ENCODE measurements at places on chromosomes 1 and 21.

DNA sequence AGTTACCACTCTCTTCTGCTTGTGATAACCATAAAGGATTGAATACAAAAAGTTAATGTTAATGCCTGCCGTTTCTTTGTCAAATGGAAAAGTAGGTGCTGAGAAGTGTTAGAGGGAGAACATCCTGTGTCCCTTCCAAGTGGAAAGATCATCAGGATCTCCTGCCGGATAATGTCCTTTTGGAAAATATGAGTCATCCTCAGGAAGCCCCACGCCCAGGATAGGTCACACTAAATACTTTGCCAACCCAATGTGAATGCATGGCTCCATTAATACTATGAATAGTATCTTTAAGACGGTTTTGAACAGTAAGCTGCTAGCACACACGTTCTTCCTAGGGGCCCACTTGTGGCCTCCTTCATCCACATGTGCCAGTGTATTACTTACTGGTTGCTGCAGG is 279.5 kb downstream of the ZNF326 start:
- no peak for DNase-seq

DNA sequence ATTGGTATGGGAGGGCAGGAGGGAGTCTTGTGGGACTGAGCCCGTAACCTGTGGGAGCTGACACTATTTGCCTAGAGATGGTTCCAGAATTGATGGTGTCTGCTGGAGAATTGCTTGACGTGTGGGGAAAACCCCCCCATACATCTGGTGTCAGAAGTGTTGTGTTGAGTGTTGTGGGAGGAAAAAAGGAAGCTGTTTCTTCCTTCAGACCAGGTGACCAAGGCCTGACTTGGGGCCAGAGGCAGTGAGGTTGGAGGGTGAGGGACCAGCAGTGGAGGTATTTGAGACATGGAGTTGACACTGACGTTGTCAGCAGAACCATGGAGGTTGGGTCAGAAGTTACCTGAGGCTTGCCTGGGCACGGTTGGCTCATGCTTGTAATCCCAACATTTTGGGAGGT is 8.3 kb downstream of the SHISAL2A start:
- no peak for DNase-seq

DNA sequence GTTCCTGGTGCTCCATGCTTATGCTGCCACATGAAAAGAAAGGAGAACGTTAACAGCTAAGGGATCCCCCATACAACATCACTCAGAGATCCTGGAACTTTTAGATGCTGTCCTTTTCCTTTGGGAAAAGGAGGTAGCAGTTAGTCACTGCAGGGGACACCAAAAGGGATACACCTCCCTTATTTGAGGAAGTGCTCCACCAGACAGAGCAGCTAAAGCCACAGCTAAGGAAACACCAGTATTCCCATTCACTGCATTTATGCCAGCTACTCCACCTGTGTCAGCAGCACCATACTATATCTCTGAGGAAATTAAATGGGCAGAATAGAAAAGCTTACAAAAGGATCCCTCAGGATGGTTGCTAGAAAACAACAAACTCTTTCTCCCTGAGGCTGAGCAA is 26.0 kb upstream of the SLC6A9 start:
- DNase-seq = no peak

GRCh38 chr21:29080454-29080941 is 7.0 kb upstream of the CCT8 start:
- peak; percentile 57 for DNase-seq

DNA sequence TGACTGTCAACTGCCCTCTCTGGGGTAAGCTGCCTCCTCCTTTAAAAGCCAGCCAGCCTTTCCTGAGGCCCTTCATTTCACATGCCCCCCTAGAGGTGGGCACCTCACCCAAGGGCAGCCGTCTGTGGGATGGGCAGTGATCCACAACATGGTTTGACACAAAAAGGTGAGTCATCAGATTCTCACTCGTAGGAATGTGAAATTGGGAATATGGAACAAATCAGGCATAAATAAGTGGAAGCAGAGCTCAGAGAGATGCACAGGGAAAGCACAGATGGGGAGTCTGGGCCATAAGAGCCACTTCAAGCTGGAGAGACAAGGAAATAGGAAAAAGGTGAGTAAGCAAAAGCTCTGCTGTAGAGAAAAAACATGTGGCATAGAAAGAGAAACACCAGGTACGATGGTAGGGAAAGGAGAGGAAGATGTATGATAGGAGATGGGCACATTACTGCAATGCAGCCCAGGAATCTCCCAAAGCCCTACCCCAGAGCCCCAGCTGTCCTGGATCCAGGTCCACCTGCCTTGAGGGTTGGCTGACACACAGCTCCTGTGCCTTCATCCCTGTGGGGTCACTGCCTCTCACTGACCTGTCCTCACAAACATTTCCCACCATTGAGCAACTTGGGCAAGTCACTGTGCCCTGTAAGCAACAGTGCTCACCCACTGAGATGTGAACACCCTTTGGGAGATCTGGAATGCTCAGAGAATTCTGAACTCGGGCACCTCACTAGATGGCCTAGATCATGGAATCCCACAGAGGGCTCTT is 86.6 kb downstream of the ASTN1 start:
- no peak for DNase-seq

- DNase-seq = no peak
These were observed at the start of gene TRIM17 for GRCh38 chr1:228416217-228416933. Gene TRIM17, minus strand, starts transcription at chr1:228416861. Its CDS starts 1,789 bp downstream, at chr1:228415072.

GRCh38 chr1:24374891-24375786 is 38.4 kb downstream of the STPG1 start:
- DNase-seq = no peak

GRCh38 chr1:50894340-50894739 is 65.7 kb downstream of the FAF1 start:
- no peak for DNase-seq

DNA sequence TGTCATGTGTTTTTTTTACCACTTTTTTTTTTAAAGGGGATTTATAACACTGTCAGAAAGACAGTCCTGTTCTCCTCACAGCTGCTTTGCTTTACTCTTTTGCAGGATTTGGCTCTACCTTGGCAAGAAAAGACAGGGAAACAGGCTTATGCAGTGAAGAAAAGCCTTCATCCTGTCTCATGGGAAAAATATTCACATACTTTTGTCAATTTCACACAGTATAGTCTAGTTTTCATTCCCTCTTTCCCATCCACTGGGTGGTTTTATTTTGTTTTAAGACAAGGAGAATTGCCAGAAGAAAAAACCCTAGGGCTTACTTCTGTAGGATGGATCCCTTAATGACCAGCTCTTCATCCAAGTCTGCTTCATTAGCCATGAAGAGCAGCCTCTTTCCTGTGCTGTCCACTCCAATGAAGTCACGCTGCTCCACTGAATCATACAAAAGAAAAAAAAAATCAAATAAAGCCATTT is 60.0 kb downstream of the EIF2B3 start:
- DNase-seq = no peak

DNA sequence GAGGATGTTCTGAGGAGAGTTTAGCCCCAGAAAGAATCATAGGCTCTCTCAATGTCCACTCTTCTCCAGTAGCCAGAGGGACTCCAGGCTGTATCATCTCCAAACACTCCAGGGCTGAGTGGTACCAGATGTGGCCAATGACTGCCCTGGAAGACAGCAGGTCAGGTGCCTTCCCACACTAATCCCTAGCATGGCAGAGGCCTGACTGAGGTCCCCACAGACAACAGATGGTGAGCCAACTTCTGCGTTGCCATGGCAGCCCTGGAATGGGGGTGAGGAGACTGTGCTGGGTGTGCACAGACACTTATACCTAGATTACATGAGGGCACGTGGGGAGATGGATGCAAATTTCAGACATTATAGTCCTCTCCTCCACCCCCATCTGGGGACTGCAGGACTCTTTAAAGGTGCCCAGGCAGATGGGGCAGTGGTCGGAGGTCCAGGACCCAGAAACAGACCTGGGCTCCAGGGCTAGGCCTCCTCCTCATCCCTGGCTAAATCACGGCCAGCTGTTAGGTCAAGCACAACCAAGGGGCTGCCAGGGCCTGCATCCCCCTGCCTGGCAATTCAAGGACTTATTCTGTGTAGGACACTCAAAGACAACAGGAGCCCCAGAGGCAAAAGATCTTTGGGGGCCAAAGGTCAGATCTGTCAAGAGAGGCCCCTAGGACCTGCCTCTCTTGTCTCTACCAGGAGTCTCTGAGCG is 42.9 kb downstream of the CAMK2N1 start:
- no peak for DNase-seq

DNA sequence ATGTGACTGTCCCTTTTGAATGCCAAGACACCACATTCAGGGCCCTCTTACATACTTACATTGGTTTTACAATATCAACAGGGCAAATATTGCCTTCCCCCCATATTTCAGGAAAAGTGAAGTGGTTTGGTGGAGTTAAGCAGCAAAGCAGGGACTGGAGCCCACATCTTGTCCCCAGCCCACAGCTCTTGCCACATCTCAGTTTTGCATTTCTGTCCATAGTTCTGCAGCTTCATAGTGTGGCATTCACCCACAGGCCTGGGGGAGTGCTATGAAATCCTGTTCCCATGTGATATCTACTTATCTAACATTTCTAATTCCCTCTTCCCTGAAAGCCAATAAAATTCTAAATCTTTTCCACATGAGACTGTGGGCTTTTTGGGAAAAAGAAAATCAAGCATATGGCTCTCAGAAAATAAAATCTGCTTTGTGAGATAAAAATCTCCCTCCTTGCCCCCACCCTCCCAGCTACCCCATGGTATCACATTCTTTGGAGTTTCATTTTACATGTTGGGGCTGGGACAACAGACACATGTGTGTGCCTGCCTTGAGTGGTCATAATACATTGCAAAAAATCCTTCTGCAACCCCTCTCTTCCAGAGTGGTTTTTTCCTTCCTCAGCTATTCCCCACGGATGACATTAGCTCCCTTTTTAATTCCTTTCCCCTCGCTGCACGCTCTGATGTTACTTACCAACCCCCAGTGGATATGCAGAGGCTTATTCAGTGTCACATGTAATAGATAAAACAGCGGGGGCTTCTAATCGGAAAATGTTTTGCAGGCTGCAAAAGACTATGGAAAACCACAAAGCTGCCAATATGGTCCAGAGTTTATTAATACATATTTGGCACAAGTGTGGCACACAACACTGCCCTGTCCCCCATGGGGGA is 20.5 kb upstream of the CD2 start:
- no peak for DNase-seq

GRCh38 chr1:36154765-36155407 is 1.1 kb upstream of the MAP7D1 start:
- peak; percentile 47 for DNase-seq

GRCh38 chr1:74812180-74812541 is 79.2 kb downstream of the TYW3 start:
- no peak for DNase-seq

DNA sequence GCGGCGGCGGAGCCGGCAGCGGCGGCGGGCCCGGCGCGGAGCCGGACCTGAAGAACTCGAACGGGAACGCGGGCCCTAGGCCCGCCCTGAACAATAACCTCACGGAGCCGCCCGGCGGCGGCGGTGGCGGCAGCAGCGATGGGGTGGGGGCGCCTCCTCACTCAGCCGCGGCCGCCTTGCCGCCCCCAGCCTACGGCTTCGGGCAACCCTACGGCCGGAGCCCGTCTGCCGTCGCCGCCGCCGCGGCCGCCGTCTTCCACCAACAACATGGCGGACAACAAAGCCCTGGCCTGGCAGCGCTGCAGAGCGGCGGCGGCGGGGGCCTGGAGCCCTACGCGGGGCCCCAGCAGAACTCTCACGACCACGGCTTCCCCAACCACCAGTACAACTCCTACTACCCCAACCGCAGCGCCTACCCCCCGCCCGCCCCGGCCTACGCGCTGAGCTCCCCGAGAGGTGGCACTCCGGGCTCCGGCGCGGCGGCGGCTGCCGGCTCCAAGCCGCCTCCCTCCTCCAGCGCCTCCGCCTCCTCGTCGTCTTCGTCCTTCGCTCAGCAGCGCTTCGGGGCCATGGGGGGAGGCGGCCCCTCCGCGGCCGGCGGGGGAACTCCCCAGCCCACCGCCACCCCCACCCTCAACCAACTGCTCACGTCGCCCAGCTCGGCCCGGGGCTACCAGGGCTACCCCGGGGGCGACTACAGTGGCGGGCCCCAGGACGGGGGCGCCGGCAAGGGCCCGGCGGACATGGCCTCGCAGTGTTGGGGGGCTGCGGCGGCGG is 1.0 kb downstream of the ARID1A start:
- DNase-seq = no peak

GRCh38 chr1:43423672-43424550 is 29.8 kb downstream of the HYI start:
- DNase-seq = no peak

DNA sequence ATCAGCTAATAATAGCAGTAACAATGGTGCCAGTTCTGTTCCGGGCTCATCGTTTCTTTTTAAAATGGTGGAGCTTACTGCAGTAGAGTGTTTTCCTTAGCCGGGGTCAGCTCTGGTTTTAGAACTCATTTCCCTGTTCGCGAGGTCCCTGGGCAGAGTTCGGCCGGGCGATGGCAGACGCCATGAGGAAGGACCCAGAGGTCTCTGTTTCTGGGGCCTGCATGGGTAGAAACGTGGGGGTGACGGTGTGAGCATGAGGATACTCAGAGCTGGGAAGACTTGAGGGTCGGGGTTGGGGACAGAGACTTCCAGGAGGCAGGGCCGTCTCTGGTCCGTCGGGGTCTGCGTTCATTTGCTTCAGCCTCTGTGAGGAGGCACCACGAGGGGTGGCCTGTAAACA is 38.8 kb downstream of the PRKCZ start:
- no peak for DNase-seq

GRCh38 chr1:236753516-236753915 is 41.6 kb upstream of the MTR start:
- no peak for DNase-seq

- peak; percentile 6 for DNase-seq
These were observed 562.8 kb downstream of the KIF26B start for GRCh38 chr1:245717611-245718010.

DNA sequence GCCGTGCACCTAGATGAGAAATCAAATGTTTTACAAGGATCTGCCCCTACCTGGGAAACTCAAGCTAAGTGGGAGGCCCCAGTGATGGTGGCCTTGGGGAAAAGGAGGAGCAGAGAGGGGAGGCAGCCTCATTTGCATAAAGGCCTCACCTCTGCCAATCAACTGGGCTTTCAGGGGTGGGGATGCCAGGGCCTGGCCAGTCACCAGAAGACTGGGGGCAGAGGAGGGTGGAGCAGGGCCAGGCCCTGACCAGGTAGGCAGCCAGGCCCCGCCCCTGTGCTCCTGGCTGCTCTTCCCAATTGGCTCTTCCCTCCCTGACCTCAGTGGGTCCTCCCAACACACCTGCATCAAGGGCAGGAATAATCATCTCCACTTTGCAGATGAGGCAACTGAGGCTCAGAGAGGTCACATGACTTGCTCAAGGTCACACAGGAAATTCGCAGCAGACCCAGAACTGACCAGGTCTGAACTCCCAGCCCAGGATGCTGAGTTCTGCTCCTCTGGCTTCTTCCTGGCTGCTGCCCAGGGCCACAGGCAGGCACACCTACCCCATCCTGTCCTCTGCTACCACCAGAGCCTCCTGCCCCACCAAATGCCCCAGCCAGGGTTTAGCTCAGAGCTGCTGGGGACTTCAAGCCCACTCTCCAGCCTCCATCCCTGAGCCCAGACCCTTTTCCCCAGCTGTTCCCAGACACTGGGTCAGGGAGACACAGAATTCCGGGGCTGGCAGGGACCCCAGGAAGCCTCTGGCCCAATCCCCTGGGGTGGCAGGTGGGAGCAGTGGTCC is 677.9 kb downstream of the MATN1 start:
- no peak for DNase-seq

Data from NCI-H226 (cell line).